ENCODE measurements at places on chromosomes 7 and 10.

GRCh38 chr10:63375458-63375857, 90.3 kb downstream of the JMJD1C start:
- DNase-seq = no peak

DNA sequence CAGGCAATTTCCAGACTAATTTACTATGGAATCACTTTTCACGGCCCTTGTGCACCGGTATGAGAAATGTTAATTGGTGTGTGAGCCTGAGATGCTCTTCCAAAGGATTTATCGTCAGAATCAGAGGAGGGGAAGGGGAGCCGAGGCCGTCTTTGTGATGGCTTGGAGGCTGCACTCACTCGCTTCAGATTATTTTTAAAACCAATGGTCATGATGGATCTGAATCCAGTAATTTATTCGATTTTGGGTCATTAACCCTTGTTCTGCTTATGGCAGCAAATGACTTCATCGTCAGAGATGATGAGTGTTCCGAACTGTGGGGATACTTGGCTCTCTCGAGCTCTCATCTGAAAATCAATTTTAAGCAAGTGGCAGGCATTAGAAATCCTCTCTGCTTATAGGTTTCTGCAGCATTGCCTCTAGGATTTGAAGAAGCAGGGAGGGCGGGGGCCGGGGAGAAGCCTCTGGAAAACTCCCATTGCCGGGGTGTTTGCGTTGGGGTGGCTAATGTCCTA, 576.3 kb downstream of the LRMDA start:
- DNase-seq = no peak

DNA sequence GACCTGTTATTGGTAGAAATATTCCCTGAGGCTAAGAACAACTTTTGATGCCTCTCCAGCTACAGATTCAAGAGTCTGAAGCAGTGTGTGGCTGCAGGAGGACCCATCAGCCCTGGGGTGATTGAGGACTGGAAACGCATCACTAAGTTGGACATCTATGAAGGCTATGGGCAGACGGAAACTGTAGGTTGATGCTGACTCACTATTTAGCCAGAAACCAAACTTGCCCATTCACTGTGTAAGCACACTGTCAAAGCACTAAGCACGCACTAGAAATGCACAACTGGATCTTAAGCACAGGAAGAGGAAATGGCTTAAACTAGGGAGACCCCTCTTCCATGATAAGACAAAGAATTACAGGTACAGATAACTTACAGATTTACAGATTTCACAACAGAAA, 20.8 kb downstream of the ACSM6 start:
- no peak for DNase-seq

GRCh38 chr7:95470452-95470851, 15.3 kb upstream of the ASB4 start:
- no peak for DNase-seq

DNA sequence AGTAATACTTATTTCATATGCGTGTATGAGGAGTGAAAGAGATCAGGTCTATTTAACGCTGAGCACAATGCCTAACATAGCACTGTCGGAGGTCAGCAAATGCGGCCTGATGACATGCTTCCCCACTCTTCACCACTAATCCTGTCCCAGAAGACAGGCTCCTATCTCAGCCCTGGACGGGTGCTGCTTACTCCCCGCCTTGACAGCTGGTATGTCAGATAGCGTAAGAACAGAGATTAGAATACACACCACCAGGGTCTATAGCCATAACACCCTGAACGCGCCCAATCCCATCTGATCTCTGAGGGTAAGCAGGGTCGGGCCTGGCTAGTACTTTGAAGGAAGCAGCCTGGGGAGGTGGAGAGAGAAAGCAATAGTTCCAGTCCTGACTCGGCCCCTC, 32.3 kb upstream of the TM9SF3 start:
- DNase-seq = no peak

Measured in stimulated activated CD8-positive, alpha-beta memory T cell treated with anti-CD3 and anti-CD28 coated beads, Interleukin-12 subunit alpha, Interleukin-12 subunit beta, amount 100 ng/mL, for 1 hour (primary cell).